ENCODE measurements at places on chromosomes 16 and 17.
A peak's percentile ranks its signal among the peaks of the same experiment; 100 is the strongest.

GRCh38 chr16:11726008-11726407, 16.6 kb downstream of the TXNDC11 start:
- no peak for DNase-seq

- DNase-seq: no peak
These were observed 259.7 kb downstream of the PRKCA start for GRCh38 chr17:66562119-66562518.

DNA sequence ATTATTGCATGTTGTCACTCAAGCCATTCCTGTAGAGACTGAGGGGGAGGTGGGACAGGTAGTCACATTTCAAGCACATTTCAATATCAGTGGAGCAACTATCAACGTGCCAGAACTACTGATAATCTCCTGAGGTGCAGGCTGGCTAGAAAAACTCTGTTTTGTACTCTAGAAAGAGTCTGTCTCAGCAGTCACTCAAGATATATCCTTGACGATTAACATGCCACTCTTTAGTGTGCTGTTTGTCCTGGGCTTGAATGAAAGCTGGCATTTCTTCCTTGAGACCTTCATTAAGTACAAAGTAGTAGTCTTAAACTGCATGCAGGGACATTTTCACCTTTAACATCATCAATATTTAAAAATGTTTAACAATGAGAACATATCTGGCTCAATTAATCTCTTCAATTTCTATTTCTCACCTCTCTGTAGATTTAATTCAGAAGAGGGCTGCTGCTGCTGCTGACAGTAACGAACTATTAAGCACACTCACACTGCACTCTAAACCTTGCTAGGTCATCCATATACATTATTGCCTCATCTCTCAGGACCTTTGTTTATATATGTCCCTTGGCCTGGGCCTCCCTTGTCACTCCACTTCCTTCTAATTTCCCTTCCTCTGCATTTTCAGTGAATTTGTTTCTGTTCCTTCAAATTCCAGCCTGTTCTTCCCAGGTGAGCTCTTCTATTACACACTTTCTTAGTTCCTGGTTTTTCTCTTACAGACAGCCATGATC, 412.0 kb downstream of the HAPSTR1 start:
- DNase-seq: no peak

GRCh38 chr16:1163567-1164055, 10.7 kb downstream of the CACNA1H start:
- no peak for DNase-seq

GRCh38 chr17:37516127-37516571, 26.5 kb downstream of the DUSP14 start:
- DNase-seq: no peak

DNA sequence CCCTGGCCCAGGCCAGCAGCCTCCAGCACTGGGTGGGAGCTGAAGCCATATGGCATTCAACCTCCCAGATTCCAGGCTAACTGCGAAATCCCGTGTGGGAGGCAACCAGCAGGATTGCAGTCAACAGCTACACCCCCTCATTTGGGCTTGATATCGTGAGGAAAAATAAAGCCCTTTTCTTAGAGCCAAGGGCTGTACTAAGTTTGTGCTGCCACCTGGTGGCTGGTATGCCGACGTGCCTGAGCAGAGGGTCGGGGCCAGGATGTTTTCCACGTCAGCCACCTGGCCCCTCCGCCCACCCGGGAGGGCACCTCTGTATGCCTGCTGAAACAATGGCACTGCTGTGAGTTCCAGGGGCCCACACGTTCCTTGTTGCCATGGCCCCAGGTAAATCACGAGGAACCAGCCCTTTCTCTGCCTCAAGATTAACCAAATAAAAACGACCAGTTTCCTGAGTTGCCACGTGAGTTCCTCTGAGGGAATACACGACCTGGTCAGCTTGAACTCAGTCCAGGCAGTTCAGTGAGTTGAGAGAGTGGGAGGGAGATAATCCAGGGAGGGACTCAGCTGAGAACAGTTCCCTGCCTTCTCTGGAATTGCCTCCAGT, 9.0 kb downstream of the TMEM98 start:
- peak; percentile 79 for DNase-seq

- no peak for DNase-seq
These were observed 145.0 kb downstream of the CCDC182 start for GRCh38 chr17:57600074-57600473.

DNA sequence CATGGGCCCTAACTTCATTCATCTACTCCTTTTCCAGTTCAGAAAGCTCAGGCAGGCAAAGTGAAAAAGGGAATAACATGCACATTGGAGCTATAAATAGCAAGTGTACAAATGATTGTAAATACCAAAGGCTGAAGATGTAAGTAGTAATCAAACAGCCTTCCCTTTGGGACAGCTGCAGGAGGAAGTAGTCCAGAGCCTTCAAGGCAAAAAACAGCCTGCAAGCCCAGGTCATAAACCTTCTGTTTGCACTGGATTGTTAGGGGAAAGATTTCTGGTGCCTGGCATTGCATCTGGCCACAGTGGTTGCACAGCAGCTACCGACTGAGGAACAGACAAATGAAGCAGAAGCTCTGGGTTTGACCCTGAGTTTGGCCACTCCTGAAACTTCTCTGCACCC, 98.6 kb upstream of the PMFBP1 start:
- DNase-seq: no peak

- DNase-seq: no peak
These were observed 18.1 kb downstream of the CMIP start for GRCh38 chr16:81462683-81463082.

- no peak for DNase-seq
These were observed 180.2 kb downstream of the RPTOR start for GRCh38 chr17:80724775-80725266.

DNA sequence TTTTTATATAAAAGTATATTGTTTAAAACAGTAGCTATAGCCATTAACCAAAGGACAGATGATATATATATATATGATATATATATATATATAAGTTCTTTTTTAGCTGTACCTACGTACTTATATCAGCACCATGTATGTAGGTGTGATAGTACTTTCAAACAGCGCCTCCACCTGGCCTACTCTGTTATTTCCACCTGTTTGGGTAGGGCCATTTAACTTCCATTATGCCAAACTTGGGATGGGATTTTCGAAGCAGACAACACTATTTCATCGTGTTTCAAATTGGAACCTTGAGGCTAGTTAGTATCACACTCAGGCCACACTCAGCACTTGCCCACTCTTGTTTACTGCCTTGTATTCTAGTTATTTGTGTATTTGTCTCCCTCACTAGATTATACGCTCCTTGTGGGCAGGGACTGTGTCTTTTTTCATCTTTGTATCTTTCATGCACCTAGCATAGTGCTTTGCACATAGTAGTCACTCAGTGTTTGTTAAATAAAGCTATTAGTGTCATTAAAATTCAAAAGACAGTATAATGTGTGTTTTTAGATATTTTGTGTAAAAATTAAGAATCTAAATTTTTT, 11.8 kb upstream of the CLTC start:
- DNase-seq: no peak

DNA sequence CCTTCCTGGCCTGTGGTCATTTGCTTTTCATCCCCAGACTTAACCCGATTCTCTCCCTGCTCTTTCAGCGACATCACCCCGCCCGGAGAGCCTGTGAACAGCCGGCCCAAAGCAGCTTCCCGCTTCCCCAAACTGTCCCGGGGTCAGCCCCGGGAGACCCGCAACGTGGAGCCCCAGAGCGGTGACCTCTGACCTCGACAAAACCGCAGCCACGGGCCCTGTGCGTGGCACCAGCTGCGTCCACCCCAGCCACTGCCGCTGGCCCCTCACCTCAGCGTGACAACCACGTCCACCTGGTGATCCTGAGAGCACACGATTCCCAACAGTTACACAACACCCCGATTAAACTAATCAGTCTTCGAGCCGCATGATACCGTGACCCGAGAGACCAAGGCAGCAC, 235.2 kb downstream of the CPPED1 start:
- no peak for DNase-seq

Data from Right ventricle myocardium inferior (tissue), 1 donor.